Stimulated activated CD8-positive, alpha-beta memory T cell treated with anti-CD3 and anti-CD28 coated beads, Interleukin-4, amount 100 ng/mL, for 1 hour (primary cell): ENCODE measurements at places on chromosomes 1 and 21.

GRCh38 chr1:244952940-244953339, 88.6 kb upstream of the HNRNPU start:
- DNase-seq = no peak

GRCh38 chr1:212301580-212301979, 16.4 kb downstream of the PPP2R5A start:
- no peak for DNase-seq

DNA sequence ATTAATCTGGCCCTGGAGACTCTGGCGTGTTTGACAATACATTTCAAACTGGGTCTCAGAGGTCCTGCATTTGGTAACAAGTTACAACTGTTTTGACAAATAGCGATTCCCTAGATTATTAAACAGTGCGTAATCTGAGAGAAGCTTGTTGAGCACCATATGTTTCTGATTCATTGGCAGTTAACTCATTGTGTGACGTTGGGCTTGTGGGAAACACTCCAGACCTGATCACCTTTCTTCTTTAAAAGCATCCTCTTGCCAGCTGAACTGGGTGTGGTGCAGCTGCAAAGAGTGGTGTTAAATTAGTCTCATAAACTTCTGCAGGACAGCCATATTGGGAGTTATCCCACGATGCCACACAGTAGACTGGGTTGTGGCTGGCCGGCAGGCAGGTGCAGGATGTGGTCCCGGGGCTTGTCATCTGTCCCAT, 82.7 kb downstream of the CDC7 start:
- DNase-seq = no peak

- DNase-seq = no peak
These were observed 2.2 kb downstream of the AVPR1B start for GRCh38 chr1:206114692-206115640.

DNA sequence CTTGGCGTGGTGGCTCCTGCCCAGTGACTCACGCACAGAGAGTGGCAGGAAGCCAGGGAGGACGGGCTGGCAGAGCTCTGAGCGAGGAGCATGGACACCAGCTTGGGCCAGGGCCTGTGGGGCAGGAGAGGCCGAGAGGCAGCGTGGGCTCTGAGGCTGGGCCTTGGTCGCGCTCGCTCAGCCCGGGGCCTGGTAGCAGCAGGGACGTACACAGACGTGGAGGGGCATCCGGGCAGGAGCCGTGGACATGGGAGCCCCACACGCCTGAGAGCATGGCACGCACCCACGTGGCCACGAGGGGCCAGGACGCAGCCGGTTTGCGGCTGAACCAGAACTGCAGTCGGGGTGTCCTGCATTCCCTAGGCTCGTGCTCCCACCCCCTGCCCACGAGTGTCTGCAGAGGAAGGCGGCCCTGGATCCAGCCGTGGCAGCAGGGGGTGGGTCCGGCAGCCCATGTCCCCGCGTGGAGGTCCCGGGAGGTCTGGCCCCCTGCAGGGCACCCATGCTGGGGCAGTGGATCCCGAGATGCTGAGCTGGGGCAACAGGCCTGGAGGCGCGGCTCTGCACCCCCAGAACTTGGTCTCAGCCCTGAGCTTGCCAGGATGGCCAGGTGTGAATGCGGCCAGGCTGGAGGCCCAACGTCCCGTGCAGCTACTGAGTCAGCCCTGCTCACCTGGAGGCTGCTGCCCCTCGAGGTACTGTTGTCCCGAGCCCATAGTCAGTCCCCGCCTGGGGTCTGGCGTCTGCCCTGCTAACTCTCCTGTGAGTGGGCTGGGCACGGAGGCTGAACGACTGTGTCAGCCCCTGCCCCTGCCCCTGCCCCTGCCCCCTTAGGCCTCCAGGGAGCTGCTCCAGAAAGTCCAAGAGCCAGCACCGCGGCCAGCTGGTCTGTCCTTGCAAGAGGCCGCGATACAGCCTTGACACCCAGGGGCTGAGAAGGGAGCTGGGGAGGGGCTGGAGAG, 61.6 kb downstream of the SLX9 start:
- no peak for DNase-seq

DNA sequence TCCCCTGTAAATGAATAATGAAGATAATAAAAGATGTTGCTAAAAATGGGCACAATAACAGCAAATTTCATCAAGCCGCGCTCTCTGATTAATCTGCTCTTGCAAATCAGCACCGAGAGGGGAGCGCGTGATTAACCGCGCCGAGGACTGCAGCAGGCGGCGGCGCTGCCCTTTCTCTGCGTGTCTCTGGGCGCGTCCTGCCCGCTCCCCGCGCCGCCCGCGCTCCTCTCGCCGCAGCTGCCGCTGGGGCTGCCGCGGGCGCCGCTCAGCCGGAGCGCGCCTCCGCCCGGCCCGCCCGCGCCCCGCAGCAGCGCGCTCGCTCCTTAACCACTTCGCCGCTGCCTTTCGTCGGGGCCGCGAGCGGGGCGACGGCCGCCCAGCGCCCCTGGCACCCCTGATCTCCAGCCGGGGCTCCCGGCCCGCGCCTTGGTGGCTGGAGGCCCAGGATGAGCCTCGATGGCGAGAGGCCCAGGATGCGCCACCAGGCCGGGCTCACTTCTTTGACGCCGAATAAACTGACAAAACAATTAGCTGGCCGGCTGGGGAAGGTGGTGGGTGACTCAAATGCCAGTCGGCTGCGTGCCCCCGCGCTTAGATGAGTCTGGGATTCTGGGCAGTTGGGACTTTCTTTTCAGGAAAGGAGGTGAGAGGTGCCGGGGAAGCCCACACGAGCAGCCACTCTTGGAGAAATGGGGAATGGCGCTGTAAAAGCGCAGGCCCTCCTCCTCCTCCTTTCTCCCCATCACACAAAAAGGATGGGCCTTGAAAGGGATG, 221.4 kb upstream of the PKN2 start:
- DNase-seq = no peak

DNA sequence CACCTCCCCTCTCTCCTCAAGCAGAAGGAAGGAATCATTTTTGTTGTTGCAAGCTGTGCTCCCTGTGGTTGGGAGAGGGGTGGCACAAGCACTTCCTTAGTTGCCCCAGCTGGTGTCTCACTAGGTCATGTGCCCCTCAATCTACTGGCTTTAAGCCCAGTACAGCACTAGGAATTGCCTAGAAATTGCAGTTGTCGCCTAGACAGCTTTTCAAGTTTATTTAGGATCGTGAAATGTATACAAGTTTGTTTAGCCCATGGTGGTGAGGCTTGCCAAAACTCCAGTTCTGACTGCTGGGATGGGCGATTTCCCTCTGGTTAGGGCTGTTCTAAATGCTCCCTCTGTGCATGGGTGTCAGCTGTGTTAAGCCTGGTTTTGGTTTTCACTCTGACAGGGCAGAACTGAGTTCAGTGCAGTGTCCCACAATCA, 126.8 kb upstream of the ZNF644 start:
- DNase-seq = no peak

DNA sequence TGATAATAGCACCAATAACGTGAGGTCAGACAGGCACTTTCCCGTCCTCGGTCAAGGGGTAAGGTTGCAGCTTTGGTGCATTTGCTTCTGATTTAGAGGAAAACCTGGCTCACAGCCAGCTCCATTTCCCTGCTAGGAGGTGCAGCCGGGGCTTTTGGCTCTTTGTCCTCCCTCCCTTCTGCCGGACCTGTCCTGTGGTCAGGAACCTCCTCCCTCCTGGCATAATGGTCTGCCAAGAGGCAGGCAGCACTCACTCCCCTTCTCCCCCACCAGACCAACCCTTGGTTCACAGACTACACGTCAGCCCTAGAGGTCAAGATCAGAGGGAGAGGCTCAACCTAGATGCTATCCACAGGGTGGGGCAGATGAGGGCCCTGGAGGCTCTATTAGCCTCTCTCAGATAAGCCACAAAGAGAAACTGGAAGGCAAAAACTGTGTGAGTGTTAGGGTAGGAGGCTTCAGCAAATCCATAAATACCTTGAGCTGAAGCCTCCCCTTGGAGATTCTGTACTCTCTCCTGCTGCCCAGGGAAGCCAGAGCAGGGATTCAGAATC, 64.8 kb downstream of the PLXNA2 start:
- no peak for DNase-seq

DNA sequence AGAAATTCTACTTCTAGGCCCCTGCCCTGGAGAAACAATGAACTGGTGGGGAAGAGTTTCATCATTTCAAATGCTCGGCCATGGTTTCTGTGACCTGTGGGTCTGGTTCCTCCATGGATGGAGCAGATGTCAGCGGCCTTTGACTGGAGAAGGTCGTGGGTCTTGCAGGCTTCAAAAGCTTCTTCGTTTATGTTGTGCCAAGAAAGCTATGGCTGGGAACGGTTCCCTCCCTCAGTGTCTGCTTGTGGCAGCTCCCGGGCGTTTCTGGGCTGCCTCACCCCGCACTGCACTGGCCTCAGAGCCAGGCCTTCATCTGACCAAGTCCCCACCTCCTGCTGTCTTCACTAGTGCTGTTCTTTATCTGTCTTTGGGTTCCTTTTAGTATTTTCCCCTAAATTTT, 46.4 kb upstream of the POFUT2 start:
- DNase-seq = no peak

GRCh38 chr21:36384885-36385232, 333 bp upstream of the CHAF1B start:
- no peak for DNase-seq

DNA sequence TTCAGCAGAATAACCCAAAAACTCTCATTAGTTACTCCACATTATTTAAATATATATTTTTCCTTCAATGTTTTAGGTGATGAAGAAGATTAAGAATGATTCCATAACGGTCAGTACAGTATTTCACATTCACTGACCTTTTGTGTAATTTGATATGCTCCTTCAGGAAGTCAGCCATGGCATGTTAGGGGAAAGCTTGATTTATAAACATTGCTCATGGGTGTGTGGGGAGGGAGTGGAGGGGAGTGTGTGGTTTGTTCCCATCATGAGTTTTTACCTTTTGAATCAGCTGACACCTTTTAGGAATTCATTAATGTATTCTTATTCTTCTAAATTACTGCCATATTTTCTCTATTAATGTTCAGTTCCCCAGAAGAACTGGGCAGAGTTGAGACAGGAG, 240.2 kb downstream of the ATG4C start:
- no peak for DNase-seq

GRCh38 chr1:212133319-212133718, 97.8 kb downstream of the DTL start:
- no peak for DNase-seq

GRCh38 chr1:37391211-37392011, 83.0 kb upstream of the ZC3H12A start:
- no peak for DNase-seq

DNA sequence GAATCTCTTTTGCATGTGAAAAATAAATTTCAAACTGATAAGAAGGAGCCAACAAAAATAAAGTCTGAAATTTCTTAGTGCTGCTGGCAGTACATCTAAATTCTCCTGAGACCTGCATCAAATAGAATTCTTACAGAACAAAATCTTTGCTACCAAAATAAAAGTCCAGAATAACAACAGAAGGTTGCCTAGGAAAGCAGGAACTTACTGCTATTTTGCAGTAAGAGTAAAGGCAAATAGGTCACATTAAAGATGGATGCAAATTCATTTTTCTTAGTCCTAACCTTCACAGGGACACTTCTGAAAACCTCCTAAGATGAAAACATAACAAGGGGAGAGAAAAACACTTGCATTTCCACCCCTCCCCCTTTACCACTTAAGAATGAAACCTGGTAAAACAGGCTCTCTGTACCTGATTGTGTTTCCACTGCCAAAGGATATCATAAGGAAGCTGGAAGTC, 59.0 kb downstream of the RUSC1 start:
- no peak for DNase-seq

DNA sequence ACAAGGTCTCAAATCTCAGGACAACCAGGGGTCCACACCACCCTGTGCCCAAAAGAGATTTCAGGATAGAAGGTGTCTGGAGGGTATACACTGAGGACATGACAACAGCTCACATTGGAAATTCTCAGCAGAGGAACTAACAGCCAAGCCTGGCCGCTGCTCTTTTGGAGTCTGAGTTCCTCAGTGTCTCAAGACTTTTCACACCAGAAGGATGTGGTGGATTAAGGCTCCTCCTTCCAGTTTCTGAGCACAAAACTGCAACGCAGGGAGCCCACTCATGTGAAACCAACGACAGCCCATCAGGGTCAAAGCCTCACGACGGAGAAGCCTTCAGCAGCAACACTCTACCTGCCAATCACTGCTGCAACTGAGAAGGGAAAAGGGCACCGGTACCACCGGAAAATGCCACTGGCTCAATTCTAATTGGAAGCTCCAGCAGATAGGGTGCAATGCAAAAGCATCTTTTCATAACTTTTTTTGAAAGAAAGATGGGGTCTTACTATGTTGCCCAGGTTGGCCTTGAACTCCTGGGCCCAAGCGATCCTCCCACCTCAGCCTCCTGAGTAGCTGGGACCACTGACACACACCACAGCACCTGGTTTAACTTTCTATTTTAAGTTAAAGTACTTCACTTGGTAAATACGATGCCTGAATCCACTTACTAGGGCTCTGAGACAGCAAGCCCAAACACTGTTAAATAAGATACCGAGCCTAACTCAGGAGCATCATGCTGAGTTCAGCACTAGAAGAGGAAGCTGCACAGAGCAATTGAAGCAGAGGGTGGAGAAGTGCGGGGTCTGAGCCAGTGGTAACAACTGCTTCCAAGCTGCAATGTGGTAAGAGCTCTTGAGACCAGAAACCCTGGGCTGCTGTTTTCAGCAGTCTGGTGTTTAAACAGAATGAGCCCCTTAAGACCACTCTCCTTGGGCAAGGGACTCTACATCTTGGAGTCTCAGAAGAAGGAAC, 7.8 kb downstream of the CAPZB start:
- no peak for DNase-seq

- DNase-seq = no peak
These were observed 59.5 kb upstream of the INSL5 start for GRCh38 chr1:66860529-66860928.
